ENCODE measurements at places on chromosomes 7 and 10.

DNA sequence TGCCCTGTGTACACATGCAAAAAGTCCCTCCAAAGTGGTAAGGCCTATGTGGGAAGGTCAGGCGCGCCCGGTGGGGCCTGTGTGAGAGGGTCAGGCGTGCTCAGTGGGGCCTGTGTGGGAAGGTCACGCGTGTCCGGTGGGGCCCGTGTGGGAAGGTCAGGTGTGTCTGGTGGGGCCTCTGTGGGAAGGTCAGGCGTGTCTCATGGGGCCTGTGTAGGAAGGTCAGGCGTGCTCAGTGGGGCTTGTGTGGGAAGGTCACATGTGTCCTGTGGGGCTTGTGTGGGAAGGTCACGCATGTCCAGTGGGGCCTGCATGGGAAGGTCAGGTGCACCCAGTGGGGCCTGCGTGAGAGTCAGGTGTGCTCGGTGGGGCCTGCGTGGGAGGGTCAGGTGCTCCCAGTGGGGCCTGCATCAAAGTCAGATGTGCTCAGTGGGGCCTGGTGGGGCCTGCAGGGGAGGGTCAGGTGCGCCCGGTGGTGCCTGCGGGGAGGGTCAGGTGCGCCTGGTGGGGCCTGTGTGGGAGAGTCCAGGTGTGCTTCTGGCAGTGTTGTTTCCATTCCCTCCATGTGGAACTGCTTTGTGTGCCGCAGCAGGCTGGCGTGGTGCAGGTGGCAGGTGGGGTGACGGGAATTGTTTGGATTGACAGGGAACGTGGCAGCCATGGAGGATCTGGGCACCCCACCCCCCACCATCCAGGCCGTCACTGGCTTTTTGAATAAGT, 15.4 kb downstream of the LRRC27 start:
- DNase-seq, result no peak

DNA sequence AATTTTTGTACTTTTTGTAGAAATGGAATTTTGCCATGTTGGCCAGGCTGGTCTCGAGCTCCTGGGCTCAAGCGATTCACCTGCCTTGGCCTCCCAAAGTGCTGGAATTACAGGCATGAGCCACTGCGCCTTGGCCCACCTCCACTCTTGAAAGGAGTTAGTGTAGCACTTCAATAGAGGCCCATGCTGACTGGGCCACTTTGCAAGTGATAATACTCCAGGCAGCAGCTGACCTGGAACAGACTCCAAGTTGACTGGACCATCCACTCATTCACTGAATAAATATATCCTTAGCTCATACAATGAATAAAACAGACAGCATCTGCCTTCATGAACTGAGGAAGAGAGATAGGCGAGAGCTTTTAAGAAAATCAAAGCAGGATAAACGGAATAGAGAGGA, 14.7 kb downstream of the CPVL start:
- no peak for DNase-seq

GRCh38 chr10:33655921-33656320, 321.5 kb upstream of the NRP1 start:
- DNase-seq, result no peak

DNA sequence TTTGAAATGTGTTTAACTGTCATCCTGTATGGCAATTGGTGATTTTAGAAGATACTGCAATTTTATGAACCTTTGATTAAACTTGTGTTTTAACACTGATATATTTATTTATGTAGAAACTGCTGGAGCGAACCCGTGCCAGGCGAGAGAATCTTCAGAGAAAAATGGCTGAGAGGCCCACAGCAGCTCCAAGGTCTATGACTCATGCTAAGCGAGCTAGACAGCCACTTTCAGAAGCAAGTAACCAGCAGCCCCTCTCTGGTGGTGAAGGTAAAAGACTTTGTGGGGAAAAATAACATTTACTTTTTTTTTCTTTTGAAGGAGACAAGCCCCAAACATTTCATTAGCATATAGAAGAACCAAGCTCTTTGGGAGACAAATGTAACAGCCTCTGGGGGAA, 6.5 kb downstream of the ANLN start:
- DNase-seq, result no peak

GRCh38 chr10:33233221-33233620, 101.2 kb downstream of the NRP1 start:
- DNase-seq, result no peak

- no peak for DNase-seq
Observed at GRCh38 chr7:140197218-140197890, 20.6 kb upstream of the KDM7A start.

DNA sequence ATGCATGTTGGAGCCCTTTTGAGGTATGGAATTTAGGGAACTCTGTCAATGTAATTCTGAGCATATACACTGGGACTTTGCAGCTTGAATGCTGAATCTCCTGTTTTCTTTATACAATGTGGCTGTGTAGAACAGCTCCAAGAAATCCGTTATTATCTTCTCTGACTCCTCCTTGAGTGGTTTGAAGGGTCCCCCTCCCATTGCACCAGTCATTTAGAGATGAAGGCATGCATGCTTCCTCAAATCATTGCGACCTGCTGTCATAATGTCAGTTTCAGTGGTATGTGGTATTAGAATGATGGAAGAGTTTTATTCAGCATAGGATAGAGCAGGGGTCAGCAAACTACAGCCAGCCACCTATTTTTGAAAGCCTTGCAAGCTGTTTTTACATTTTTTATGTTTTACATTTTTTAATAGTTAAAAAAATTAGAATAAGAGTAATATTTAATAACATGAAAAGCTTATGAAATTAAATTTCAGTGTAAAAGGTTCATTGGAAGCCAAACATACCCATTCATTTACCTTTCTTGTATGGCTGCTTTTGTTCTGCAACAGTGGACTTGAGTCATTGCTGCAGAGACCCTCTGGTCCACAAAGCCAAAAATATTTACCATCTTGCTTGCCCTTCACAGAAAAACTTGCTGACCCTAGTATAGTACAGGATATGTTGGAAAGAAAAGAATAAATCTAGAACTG, 8.1 kb downstream of the STK17A start:
- no peak for DNase-seq

DNA sequence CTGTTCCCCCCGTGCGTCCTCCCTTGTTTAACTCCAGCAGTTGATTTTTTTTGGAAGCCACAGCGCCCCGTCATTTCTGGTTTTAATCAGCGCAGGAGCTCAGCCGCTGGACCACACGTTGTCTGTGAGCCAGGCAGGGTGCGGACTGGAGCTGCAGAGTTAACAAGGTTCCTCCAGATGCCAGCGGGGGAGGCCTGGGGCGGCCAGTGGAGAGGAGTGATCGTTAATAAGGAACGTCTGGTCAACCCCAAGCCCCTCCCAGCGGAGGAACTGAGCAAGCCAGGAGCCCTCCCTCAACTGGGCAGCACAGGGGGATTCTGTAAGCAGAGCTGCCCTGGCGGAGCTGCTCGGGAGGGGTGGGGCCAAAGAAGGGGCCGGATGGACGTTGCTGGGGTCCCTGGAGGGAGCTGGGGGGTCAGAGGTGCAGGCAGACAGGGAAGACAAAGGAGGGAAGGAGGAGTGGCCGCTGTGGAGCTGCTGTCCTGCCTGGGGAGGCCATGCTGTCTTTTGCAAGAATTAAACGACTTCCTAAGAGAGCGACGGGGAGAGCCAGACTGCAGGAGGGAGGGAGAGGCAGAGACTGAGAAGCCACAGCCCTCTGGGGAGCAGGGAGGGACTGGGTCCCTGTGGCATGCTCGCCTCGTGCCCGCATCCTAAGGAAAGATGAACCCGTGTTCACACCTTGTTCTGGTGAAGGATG, 537.1 kb upstream of the FOXK1 start:
- DNase-seq, result peak; percentile 17

- no peak for DNase-seq
Observed at GRCh38 chr10:78802866-78803265, 265.9 kb upstream of the ZMIZ1 start.

GRCh38 chr10:69250041-69250440, 28.3 kb upstream of the HK1 start:
- DNase-seq, result no peak

- DNase-seq, result no peak
Observed at GRCh38 chr7:108129018-108129965, 869 bp downstream of the LAMB4 start.

- no peak for DNase-seq
Observed at GRCh38 chr7:12423355-12423996, 19.8 kb upstream of the VWDE start.

DNA sequence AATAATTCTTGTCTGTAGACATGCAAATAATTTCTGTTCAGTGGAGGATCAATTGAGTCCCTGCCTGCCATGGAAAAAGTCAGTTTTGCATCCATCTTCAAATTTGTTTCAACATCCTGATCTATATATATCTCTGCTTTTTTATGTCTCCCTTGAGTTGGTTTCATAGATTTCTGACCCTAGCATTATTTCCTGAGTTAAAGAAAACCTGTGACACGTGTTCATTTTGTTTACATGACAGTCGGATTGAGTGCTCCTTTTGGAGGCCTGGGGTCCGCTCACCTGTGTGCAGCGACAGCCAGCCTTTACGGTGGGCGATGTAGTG, 674 bp downstream of the MRPS24 start:
- DNase-seq, result no peak

- DNase-seq, result no peak
Observed at GRCh38 chr10:71011141-71011540, 122.8 kb upstream of the PCBD1 start.

DNA sequence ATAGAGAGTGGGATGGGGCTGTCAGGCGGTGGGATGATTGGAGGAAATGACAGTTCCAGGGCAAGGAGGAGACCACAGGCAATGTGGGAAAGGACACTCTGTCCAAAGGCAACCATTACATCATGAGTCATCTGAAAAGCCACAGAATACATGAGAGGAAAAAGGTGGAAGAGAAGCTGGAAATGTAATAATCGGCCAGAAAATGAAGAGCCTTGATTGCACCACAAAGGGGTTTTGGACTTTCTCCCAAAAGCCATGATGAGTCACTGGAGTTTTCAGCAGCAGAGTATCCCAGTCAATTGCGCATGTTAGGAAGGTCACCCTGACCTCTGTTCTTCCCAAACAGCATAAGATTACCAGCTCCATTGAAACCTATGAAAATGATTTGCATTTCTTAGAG, 222.0 kb downstream of the LHFPL3 start:
- DNase-seq, result no peak

DNA sequence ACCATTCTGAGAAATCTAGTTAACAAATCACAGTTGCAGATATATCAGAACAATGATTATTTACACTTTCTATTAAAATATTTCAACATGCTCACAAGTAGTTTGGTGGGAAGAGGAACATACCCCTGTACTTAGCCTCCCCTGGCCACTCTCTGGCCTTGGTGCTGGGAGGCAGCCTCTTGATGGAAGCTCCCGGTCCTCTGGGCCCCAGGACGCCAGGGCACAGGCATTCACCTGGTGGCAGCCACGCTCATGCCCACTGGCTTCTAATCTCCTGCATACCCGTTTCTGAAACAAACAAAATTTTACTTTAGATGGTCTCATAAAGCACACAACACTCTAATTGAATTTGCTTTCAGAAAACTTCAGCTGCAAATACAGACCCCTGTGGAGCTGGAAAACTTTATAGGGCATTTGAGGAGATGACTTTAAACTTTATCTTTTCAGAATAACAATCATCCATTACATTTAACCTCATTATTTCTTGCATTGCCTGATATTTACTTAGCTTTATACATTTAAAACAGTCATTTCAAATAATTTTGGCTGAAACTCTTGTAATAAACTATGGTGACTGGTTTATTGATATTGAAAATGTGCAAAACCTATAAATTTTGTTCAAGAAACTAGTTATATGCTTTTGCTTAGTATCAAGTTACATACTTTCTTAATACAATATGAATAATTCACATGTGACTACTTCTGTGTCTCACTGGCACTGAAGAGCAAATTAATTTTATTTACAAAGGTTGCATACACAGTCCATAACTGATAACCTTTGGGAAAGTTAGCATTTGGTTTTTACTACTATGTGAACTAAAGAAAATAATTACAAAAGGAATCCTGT, 30.8 kb downstream of the C10orf143 start:
- no peak for DNase-seq

GRCh38 chr7:4177001-4177400, 505.1 kb upstream of the FOXK1 start:
- no peak for DNase-seq

DNA sequence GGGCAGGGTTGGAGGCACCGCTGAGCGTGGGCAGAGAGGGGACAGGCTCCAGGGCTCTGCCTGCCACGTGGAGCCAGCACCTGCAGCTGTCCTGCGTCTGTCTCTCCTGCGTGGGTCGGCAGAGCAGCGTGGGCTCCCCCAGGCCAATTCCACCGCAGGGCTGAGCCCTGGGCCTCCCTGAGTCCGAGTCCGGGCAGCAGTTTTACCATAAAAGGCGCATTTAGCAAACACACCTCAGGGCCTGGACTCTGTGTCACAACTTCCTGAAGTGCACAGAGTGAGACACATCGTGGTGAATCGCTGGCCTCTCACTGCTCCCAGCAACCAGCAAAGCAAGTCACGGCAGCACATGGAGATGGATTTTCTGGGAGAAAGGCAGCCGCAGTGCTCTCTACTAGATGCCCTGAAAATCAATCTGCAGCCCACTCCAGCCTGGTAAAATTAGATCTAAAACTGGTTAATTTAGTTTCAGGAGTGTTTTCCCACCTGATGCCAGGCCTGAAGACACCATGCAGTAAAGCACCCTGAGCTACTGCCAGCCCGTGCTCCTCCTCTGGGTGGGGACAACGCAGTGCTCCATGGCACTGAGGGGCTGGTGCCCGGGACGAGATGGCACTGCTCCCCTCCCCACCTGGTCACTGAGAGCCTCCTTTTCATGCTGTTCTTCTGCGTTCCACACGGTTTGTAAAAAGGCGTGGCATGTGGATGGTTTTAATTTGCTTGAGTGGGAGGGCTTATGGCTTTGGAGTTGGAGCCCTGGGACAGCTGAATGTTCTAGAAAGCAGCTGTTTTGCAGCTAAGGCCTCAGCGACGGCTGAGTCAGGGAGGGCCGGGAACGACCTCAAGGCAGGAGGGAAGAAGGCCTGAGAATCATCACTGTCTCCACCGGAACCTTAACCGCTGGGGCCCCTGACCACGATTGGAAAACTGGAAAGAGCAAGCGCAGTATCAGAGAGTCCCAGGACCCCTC, 336.9 kb downstream of the ADARB2 start:
- DNase-seq, result no peak

DNA sequence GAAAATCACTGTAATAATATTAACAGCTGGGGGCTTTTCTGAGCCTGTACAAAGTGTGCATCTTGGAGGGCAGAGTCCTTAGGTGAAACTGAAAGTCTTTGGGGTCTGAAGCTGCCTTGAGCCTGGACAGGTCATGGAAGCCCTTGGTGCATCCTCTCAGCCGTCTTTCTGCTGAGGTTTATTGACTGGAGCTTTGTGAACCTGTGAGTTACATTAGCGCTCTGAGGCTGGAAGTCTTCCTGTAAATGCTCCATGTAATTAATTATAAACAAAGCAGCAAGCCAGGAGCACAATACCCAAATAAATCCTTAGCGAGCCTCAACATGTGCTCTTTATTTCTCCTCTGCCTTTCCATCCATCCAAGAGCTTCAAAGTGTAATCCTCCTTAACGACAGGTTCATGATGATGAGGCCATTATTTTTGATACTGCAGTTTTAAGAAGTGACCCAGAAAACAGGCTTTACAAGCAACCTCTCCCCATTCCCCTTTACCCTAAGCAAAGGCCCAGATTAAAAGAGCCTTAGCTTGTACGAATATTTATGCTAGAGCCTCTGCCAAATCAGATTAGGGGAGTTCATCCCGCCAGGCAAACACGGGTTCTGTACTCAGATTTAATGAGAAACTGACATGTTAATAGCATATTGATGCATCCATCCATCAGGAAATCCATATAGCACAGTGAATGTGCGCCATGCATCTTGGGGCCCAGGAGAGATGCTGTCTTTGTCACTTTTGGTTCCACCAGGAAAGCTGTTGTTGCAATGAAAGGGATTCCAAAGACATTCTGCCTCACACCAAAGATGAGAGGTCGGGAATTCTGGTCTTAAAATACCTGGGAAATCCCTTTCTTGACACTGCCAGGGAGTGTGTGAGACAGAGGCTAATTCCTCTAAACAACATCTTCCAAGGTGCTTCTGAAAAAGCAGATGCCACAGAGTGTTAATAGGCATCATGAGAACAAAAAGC, 118.1 kb downstream of the ANLN start:
- DNase-seq, result no peak

All from activated naive CD4-positive, alpha-beta T cell treated with anti-CD3 and anti-CD28 coated beads, Interleukin-2, amount 10 ng/mL, durations not matched to agents 7 days and 5 days (primary cell).